ENCODE measurements at places on chromosomes 11 and 22.
A peak's percentile ranks its signal among the peaks of the same experiment; 100 is the strongest.

DNA sequence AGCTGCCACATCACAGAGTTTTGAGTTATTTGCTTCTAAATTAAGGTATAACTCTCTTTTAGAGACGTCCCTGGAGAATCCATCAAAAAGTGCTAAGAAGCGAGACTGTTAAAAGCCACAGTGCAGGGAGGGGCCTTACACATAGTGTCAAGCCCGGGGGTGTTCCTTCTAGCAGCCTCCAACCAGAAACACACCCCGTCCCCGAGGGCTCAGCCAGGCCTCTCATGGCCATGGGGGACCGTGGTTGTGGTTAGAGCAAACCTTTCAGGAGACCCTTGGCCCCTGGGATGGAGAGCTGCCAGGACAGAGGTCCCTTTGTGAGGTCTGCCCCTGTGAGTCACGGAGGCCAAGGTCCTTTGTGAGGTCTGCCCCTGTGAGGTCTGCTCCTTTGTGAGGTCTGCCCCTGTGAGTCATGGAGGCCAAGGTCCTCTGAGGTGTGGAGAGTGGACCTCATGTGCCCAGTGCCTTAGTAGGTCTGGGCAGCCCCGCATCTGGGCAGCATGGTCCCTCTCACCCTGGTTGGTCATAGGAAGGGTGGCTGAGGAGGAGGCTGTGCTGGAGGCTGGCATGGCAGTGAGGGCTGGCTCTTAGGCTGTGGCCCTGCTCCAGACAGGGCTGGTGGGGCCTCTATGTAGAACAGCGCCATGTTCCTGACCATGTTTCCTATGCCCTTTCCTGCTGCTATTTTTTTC lies 5.4 kb downstream of the GNAZ start:
- H3K4me1 ChIP-seq = no peaks in the 10 kb centered on the region
- DNase-seq = no peak
- peaks cover 6% of the 10 kb centered on the region for H3K27me3 ChIP-seq
- H3K36me3 ChIP-seq = no peaks in the 10 kb centered on the region
- H3K4me3 ChIP-seq = no peak overlapping the region

GRCh38 chr11:132208477-132209055 lies 838.2 kb downstream of the NTM start:
- H3K27me3 ChIP-seq = no peaks in the 10 kb centered on the region
- H3K36me3 ChIP-seq = no peaks in the 10 kb centered on the region
- DNase-seq = no peak
- no peak overlapping the region for H3K4me3 ChIP-seq

DNA sequence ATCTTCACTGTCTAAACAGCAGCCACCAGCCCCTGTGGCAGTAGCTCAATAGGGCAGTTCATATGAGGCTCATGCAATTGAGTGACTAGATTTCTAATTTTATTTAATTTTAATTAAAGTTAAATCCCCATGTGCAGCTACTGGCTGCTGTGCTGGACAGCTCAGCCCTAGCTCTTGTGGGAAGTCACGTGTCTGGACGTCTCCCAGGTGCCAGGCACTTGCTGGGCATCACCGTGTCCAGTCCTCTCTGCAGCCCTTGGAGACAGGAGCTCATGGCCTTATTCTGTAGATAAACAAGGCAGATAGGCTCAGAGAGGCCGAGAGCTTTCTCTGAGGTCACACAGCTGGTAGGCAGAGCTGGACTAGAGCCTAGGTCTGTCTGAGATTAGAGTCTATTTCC lies 95.0 kb downstream of the ARHGAP8 start:
- no peak overlapping the region for H3K4me3 ChIP-seq
- H3K27me3 ChIP-seq = no peaks in the 10 kb centered on the region
- H3K36me3 ChIP-seq = no peaks in the 10 kb centered on the region
- H3K4me1 ChIP-seq = no peaks in the 10 kb centered on the region

DNA sequence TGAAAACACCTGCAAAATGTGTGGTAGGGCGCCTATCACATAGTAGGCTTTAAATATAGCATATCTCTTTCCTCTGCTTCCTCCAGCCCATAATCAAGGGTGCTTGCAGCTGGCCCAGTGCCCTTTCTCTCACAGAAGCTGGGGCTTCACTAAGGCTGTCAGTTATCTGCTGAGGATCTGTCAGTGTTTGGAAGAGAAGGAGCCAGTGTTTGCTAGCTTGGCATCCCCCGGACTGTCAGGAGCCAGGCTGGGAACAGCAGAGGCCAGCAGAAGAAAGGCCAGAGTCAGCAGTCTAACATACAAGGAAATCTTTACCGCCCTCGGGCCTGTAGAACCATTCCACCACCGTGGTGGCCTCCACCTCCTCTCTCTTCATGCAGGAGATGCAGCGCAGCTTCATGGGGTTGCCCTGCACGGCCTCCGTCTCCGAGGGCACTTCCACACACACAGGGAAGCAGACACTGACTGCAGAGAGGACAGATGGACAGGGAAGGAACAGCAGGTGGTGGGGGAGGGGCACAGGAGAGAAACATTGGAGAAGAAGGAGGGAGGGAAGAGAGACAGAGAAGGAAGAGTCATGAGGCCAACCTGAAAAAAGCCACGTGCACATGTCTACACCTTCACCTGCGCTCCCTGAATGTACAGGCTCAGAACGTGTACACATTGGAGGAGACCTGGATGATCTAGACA lies 9.0 kb downstream of the SCN3B start:
- no peaks in the 10 kb centered on the region for H3K4me1 ChIP-seq
- H3K4me3 ChIP-seq = no peak overlapping the region
- H3K36me3 ChIP-seq = no peaks in the 10 kb centered on the region
- H3K27me3 ChIP-seq = no peaks in the 10 kb centered on the region
- no peak overlapping the region for H3K27ac ChIP-seq
- no peak for DNase-seq

- H3K27ac ChIP-seq = no peak overlapping the region
- no peak overlapping the region for H3K4me3 ChIP-seq
- H3K27me3 ChIP-seq = no peaks in the 10 kb centered on the region
- no peaks in the 10 kb centered on the region for H3K36me3 ChIP-seq
- DNase-seq = peak; percentile 20
- H3K4me1 ChIP-seq = no peaks in the 10 kb centered on the region
Observed at GRCh38 chr11:6498121-6498520, 1.0 kb downstream of the DNHD1 start.

- no peak overlapping the region for H3K4me3 ChIP-seq
- H3K36me3 ChIP-seq = peaks cover 5% of the 10 kb centered on the region
- DNase-seq = no peak
- H3K4me1 ChIP-seq = no peaks in the 10 kb centered on the region
- no peaks in the 10 kb centered on the region for H3K27me3 ChIP-seq
Observed at GRCh38 chr11:94457118-94458029, 36.3 kb downstream of the MRE11 start.

- H3K27me3 ChIP-seq = no peaks in the 10 kb centered on the region
- H3K4me1 ChIP-seq = no peaks in the 10 kb centered on the region
- no peak overlapping the region for H3K4me3 ChIP-seq
- H3K36me3 ChIP-seq = no peaks in the 10 kb centered on the region
Observed at GRCh38 chr11:71370895-71371673, 77.1 kb downstream of the DHCR7 start.

GRCh38 chr11:133560472-133560855 lies 28.2 kb upstream of the OPCML start:
- H3K36me3 ChIP-seq = no peaks in the 10 kb centered on the region

All from colonic mucosa (tissue), 4 donors.